ENCODE measurements at places on chromosomes 6 and 20. TPM values are rescaled to one million over a fixed set of nuclear protein-coding genes. Genes with fewer than 3 reads are reported as not detected.

CLIC5 gene
- total RNA-seq, result not detected

PI16 gene
- under 0.01 TPM for total RNA-seq

ATRN gene
- 47.4 TPM for total RNA-seq

RTEL1 gene
- total RNA-seq, result 4.7 TPM
